ENCODE measurements at places on chromosomes 12 and 14.

GRCh38 chr12:49227713-49228112 is 37.2 kb upstream of the TUBA1C start:
- no peak for DNase-seq

DNA sequence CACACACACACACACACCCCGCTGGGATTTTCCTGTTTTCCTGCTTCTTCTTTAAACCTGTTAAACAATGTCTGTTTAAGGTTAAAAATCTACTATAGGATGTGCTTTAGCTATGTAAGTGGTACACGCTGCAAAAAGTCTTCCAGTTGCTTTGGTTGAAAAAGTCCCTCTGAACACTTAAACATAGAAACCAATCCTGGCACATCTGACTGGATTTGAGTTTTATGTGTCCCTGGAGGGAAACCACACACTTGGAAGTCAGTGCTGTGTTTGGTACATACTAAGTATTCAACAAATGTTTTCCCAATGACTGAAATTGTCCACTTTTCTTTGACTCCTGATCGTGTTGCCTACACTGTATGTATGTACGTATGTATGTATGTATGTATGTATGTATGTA is 22.0 kb downstream of the CFL2 start:
- no peak for DNase-seq

DNA sequence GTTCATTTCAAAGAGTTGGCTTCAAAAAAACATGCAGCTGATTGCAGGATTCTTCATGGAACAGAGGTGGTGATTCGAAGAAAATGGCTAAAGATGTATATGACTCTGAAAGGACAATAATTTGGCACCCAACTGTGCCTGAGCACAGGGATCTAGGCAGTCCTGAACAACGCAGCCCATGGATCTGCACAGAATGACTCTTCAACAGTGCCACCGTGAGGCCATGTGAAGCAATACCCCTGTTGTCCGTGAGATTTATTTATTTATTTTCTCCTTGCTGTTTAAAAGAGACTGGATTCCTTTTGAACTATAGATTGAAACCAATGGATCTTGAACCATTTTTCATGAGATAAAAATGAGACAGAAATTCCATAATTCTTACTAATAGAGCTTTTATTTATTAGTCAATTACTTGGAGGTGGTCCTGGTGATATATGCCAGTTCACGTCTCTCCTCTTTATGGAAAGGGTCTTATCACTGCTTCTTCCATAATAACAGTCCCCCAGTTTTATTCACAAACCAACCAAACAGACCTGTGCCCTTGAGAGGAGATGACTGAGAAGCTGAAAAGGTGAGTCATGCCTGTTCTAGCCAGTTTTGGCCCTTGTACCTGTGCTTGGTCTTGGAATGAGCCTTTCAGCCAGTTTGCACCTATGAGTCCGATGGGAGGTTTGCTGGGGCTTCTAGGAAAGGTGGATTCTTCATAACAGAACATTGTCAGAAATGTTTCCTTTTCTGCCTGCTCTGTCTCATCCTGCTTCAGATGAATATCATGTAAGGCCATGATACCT is 1598.3 kb downstream of the AACS start:
- no peak for DNase-seq

GRCh38 chr12:127745469-127746212 is 521.3 kb upstream of the TMEM132C start:
- no peak for DNase-seq

DNA sequence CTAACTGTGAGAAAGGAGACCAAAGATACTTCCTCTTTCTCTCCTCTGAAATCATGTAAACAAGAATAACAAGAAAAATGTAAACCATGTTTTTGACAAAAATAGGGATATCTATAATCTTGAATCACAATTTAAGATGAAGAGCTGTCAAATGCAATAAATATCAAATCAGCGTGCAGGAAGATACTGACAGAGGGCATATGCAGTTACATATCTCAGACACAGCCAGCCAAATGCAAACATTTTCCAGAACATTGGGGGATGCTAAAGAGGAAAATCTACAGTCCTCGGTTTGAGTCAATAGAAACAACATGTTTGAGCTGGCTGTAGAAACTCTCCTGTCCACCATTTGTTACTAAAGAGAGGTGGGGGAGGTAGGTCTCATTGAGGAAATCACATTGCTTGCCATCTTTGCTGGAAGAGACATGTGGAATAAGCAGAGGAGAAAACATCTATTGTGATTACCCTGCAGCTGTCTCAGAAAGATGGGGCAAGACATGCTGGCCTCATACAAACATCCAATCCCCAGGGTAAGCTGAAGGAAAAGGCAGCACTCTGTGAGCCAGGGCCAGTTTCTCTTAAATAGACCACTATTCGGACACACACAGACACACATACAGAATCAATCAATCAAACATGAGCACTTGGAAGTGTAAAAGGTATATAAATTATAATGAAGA is 43.5 kb downstream of the CNTN1 start:
- no peak for DNase-seq

DNA sequence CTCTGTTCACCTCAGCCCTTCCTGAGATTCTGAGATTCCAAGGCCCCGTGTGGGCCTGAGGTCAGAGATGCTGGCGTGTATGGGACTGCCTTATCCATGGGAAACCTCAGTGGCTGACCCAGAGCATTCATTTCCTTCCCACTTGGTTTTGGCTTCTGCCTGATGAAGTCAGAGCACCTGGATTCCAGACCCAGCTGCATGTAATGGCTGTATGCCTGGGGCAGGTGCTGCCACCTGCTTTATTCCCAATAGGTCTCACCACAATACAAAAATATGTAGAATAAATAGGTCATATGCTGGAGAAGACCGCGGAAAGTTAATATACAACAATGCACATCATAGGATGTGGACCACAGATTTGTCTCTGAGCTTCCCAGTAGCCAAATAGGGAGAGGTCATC is 25.6 kb downstream of the FIGNL2 start:
- DNase-seq = no peak

- DNase-seq = no peak
Measured at GRCh38 chr14:80587096-80587724, 354.3 kb downstream of the CEP128 start.

GRCh38 chr12:104738331-104738730 is 219.8 kb downstream of the SLC41A2 start:
- no peak for DNase-seq

DNA sequence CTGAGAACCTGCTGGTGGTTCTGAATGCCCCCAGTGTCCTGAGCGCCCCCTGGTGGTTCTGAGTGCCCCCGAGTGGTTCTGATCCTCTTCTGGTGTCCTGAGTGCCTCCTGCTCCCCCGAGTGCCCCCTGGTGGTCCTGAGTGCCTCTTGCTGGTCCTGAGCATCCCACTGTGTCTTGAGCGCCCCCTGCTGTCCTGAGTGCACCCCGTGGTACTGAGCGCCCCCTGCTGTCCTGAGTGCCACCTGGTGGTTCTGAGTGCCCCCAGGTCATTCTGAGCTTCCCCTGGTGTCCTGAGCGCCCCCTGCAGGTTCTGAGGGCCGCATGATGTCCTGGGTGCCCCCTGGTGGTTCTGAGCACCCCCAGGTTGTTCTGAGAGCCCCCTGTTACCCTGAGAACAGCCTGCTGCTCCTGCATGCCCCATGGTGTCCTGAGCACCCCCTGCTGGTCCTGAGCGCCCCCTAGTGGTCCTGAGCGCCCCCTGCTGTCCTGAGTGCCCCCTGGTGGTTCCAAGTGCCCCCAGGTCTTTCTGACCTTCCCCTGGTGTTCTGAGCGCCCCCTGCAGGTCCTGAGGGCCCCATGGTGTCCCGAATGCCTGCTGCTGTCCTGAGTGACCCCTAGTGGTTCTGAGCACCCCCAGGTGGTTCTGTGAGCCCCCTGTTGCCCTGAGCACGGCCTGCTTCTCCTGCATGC is 1165.4 kb downstream of the TMEM121 start:
- DNase-seq = no peak
